Left cardiac atrium (tissue), 4 donors: ENCODE measurements at places on chromosomes 1 and 21. TPM values are rescaled to one million over a fixed set of nuclear protein-coding genes. Genes with fewer than 3 reads are reported as not detected.

UBE2U gene
- not detected for total RNA-seq

DNA sequence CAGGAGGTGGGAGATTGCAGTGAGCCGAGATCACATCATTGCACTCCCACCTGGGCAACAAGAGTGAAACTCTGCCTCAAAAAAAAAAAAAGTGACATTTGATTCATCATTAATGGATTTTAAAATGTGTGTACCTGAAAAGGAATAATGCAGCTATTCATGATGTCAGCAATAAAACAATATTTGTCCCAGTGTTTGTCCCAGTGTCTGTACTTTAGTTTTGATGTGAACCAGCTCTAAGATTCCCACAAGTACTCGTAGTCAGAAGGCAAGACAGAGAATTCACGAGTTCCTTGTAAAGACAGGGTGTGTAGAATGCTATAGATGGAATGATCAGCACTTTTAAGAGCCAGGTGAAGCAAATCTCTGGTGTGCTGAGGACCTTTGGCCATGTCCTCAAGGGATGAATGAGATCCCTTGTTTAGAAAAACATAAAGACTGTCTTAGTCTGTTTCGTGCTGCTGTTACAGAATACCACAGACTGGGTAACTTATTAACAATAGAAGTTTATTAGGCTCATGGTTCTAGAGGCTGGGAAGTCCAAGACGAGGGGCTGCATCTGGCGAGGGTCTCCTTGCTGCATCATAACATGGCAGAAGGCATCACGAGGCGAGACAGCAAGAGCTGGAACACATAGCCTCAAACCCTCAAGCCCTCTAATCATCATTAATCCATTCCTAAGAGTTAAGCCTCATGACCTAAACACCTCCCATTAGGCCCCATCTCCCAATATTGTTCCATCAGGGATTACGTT, 12.0 kb upstream of the TMPRSS2 start:
- no peak for DNase-seq

DNA sequence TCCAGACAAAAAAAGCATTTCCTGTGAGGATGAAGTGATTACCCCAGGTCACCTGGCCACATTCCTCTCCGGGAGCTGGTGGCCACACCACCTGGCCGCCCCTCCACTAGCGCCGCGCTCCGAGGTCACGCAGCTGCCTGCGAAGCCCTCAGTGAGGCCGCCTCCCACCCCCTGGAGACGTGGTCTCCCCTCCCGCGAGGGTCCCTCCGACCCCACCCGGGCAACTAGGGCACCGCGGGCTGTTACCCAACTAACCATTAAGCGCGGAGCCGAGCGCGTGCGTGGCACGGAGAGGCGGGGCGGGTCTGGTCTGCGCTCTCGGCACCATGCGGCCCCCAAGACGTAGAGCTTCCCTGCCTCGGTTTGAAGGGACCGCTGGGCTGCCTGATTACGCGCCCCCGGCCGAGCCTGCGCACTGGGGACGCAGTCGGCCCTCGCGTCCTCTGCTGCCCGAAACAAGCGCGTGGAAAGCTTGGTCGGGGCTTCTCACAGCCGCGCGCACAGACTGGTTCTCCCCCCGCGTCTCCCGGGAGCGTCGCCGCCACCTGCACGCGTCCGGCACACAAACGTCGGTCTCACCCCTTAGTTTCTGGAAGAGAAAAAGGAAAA, 106.5 kb downstream of the SLC16A1 start:
- no peak for DNase-seq

DNA sequence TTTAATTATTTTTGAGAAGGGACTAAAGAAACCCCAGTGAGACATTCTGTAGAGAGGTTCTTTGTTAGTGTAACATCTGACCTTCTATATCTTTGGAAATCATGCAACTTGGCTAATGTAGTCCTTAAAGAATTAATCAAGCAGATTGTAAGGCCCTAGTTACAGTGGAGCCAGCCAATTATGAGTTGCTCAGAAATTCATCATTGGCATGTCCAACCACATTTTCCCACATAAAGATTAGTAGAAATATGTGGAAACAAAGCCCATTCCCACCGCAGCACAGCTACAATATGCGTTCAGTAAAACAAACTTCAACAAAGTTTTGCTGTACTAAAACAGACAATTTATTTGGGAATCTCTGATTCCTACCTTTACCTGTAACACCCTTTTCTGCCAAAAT, 27.8 kb downstream of the WNT2B start:
- DNase-seq: no peak

- DNase-seq: no peak
Measured at GRCh38 chr1:61618755-61619154, 106.2 kb downstream of the TM2D1 start.

GRCh38 chr1:205699416-205699815, 19.1 kb upstream of the SLC45A3 start:
- DNase-seq: no peak

DNA sequence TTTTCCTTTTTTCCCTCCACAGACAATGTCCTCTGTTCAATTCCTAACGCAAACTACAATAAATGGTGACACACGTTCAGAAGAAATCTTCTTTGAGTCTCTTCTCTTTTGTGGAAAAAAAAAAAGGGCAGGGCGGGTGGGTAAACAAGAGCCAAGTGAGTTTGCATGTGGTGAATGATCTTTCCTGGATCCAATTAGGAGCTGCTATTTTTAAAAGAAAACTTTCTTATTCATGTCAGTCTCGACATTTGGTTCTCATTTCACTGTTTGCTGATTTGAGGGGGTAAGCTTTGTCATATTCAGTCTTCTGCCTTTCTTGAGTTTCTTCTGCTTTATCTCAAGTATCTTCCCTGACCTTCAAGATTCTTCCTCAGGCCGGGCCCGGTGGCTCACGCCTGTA, 29.2 kb upstream of the KIF1B start:
- DNase-seq: no peak

DNA sequence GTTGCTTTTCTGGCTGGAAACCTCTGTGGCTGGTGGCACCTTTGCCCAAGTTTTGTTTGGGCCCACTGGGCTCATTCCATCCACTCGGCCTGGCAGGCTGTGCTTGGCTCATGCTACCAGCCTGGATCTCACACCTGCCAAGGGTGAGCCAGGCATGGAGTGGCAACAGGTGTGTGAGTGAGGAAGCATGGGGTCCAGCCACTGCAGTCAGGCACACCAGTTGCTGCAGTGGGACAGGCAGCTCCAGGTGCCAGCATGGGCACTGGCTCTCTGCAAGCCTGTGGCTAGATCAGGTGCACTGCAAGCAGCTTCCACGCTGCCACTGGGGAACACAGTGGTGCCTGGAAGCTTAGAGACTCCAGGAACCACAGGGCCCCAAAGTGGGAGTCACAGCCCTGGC, 57.0 kb downstream of the NUP210L start:
- DNase-seq: no peak

ANKRD65 gene
- total RNA-seq: 3.0 TPM
